ENCODE measurements at places on chromosomes 16 and 17.

GRCh38 chr17:19703106-19703827 is 13.1 kb downstream of the SLC47A2 start:
- no peak for DNase-seq

DNA sequence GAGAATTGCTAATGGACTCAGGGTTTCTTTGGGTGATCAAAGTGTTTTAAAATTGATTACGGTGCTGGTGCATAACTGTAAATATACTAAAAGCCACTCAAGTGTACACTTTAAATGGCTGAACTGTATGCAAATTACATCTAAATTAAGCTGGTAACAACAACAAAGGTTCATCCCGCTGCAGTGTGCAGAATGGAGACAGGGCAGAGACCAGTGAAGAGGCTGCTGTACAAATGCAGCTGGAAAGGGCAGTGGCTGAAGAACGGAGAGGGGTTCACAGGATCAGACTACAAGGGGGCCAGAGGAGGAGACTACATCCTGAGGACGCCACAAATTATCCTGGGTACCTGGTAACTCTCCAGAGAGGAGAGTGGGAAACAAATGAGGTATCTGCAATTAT is 9.0 kb upstream of the ITGAE start:
- DNase-seq, result no peak

DNA sequence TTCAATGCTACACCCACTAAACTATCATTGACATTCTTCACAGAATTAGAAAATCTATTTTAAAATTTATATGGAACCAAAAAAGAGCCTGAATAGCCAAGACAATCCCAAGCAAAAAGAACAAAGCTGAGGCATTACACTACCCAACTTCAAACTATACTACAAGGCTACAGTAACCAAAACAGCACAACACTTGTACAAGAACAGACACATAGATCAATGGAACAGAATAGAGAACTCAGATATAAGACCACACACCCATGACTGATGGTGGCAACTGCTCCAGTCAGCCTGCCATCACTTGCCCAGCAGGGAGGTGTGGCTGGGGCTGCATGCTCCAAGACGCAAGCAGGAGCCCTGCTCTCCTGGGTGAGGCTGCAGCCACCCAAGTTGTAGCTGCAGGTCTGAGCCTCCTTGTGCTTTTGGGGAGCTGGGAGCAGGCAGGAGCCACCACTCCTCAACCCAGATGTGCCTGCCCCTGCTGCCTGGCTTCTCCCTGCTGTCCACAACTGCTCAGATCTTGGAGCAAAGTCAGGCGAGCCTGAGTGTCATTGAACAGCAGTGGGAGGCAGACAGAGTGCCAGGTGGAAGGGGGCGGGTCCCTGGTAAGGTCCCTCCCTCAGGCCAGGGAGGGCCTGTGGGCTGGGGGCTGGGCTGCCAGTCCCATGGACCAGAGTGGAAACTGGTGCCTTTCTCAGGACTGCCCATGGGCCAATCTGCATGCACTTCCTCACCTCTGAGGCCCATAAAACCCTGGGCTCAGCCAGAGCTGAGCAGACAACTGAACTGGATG is 24.7 kb downstream of the SSH2 start:
- no peak for DNase-seq

DNA sequence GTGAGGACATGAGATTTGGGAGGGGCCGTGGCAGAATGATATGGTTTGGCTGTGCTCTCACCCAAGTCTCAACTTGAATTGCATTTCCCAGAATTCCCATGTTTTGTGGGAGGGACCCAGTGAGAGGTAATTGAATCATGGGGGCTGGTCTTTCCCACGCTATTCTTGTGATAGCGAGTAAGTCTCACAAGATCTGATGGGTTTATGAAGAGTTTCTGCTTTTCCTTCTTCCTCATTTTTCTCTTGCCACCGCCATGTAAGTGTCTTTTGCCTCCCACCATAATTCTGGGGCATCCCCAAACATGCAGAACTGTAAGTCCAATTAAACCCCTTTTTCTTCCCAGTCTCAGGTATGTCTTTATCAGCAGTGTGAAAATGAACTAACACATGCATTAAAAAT is 40.6 kb downstream of the CCT6B start:
- no peak for DNase-seq

All from CD4-positive, alpha-beta T cell treated with Interleukin-17A for 1 hour (primary cell).